H1 (cell line): ENCODE measurements at places on chromosomes 2 and 18. TPM values are rescaled to one million over a fixed set of nuclear protein-coding genes. Genes with fewer than 3 reads are reported as not detected.

GRCh38 chr2:10449486-10449831, 1.3 kb upstream of the ODC1 start:
- DNase-seq = no peak

- no peak for DNase-seq
Observed at GRCh38 chr2:241559323-241560161, 997 bp downstream of the BOK start.

GRCh38 chr2:142574388-142574787, 303.1 kb upstream of the KYNU start:
- DNase-seq = no peak

DNA sequence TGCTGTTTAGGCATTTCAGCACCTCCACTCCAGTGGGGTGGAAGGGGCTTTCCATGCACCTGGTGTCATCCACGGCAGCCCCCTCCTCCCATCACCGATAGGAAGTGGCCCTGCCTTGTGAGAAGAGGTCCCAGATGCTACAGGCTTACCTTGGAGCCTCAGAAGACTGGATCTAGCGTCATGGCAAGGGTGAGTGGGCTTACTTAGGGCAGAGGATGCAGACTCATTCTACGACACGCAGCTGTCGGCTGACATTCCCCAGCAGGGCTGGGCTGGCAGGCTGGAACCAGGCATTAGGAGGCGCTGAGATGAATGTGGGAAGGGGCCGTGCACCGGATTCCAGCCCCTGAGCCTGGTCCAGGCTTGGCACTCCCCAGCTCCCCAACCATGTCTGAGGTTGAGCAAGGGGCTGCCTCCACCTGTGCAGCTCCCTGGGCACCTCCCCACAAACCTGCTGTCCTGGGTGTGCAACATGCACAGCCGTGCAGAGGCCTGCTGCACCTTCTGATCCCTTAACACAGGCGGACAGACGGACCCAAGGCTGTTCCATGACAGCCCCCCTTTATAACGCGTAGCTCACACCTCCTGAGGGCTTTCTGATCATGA, 1.7 kb upstream of the PRLH start:
- DNase-seq = no peak

GRCh38 chr2:229947544-229947943, 25.2 kb downstream of the FBXO36 start:
- no peak for DNase-seq

- DNase-seq = no peak
Observed at GRCh38 chr18:77737405-77737804, 487.8 kb downstream of the GALR1 start.

DNA sequence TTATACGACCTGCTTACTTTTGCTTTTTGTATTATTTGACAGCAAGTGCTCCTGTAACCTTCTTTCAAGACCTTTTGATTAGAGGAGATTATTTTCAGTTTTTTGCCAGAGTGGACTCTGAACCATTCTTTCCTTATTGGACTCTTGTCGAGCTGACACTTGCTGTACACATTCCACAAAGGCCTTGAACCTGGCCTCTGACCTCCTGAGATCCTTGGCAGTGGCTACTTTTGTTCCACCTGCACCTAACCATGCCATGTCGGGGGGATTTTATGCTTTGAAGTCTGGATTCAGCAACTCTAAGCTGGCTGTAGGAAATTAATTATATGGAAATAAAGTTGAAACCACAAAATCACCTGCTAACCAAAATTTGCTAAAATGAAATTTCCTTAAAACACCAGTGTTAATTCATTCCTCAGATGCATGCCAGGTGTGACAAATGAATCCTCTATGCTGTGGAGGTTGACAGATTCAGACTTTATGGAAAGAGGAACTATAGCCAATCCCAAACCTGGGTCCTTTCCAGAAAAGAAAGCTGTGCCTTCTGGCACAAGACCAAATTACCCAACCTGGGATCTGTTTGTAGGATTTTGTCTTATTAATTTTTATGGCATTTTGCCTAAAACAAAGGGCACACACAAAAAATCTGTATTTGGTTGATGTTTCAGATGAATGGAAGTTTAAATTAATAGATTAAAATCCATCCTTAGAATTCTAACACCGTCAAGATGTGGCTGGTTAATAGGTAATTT, 110.4 kb downstream of the CDC42EP3 start:
- no peak for DNase-seq

GRCh38 chr2:232658217-232658785, 24.9 kb downstream of the EFHD1 start:
- DNase-seq = no peak

- DNase-seq = no peak
Observed at GRCh38 chr2:45259138-45259537, 249.9 kb upstream of the SIX2 start.

GRCh38 chr18:55588870-55589595, 1.0 kb upstream of the TCF4 start:
- no peak for DNase-seq

- DNase-seq = no peak
Observed at GRCh38 chr2:120904830-120905234, 169.2 kb downstream of the GLI2 start.

DNA sequence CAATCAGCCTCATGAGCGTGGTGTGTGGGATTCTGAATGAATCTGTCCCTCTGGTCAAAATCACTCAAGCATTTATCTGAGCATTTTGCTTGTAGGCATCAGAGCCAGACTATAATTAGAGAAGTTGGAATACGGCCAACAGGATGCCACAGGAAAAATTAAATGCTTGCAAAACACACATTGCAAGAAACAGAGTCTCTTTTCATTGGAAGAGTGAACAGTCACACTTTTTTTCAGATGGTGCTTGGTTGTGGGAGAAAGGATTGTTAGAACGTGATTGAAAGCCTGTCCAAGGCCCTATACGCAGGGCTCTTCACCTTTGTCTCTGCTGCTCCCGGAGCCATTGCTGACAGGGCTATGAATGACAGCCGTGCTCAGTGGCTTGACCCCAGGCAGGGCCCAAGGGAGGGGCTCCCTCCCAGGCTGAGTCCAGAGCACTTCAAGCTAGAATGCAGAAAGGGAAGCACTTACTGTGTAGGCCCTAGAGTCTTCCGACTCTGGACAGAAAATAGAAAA, 59.8 kb downstream of the SNTG2 start:
- no peak for DNase-seq

GRCh38 chr2:60098996-60099395, 454.5 kb downstream of the BCL11A start:
- no peak for DNase-seq

DNA sequence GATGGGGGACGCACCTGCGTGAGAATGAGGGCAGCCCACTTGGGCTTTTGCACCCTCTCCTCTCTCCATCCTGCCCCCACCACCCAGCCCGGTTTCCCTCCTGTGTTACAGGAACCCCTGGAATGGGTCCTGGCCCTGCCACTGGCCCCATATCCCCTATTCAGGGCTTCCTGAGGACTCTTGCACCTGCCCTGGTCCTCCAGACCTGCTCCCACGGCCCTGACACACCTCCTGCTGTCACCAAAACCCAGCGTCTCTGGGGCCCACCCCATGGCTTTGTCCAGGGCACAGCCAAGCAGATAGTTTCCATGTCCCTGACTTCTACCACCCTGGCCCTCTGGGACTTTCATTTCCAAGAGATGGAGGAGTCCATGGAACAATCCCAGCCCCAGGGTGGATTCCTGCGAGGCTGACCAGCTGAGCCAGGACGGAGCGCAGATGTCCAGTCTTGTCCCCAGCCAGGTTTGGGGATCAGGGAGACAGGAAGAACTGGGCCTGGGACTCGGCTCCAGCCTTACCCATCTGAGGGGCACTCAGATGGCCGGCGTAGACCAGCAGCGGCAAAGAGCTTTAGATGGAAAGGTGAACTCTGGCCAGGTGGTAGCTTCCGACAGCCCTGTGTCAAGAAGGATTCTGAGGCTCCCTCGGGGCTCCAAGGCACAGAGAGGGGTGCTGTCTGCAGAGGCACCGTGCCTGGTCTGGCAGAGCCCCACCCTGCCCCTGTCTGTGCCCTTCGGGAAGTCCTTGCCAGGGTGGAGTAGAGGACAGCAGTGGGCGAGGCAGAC, 12.0 kb downstream of the GPR35 start:
- no peak for DNase-seq

- DNase-seq = no peak
Observed at GRCh38 chr2:187988348-187988747, 303.3 kb upstream of the GULP1 start.

GRCh38 chr2:239991689-239992314, 33.3 kb downstream of the NDUFA10 start:
- DNase-seq = no peak

GRCh38 chr2:101440127-101440738, 34.7 kb downstream of the RFX8 start:
- DNase-seq = no peak

- no peak for DNase-seq
Observed at GRCh38 chr18:71106701-71107100, 817.9 kb downstream of the SOCS6 start.

DNA sequence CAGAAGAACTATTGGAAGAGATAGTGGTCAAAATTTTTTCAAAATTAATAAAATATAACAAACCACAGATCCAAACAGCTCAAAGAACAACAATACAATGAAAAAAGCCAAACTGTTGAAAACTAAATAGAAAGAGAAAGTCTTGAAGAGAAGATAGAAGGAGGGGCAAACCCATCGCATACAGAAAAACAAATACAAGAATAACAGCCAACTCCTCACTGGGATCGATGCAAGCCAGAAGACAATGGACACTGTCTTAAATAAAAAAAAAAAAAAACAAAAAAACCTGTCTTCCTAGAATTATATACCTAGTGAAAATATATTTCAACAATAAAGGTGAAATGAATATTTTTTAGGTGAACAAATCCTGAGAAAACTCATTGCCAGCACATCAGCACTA, 34.1 kb upstream of the ARHGAP25 start:
- DNase-seq = no peak

GRCh38 chr18:44793194-44793593, 112.5 kb downstream of the SETBP1 start:
- no peak for DNase-seq

DNA sequence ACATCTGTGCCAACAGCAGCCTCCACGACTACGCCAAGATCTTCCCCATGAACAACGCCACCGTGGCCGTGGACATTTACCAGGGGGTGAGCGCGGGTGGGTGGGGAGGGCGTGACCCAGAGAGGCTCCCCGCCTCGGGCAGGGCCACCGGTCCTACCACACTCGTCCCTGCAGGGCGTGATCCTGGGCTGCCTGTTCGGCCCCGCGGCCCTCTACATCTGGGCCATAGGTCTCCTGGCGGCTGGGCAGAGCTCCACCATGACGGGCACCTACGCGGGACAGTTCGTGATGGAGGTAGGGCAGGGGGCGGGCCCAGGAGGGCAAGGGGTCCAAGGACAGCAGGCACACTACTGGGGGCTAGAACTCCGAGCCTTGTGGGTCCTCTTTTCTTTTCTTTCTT, 8.5 kb upstream of the CTDSP1 start:
- no peak for DNase-seq

ROCK1 gene
- 46.0 and 48.9 TPM in 2 replicates for total RNA-seq

RFX8 gene
- total RNA-seq = 0.60 and 1.3 TPM in 2 replicates

KCNIP3 gene
- total RNA-seq = 1.9 and 2.9 TPM in 2 replicates

SCTR gene
- not detected in 2 replicates for total RNA-seq

REG1A gene
- total RNA-seq = not detected in 2 replicates

ASIC4 gene
- total RNA-seq = 0.19 and 0.22 TPM in 2 replicates

PTPRN gene
- total RNA-seq = 5.2 and 5.4 TPM in 2 replicates

SCRN3 gene
- total RNA-seq = 6.8 and 7.4 TPM in 2 replicates

CTAGE1 gene
- not detected in 2 replicates for total RNA-seq

UGT1A9 gene
- total RNA-seq = not detected in 2 replicates

MYO3B gene
- 0.19 and 0.27 TPM in 2 replicates for total RNA-seq
